ENCODE measurements at places on chromosomes 2 and 18.

GRCh38 chr18:47180765-47181164 is 4.6 kb upstream of the IER3IP1 start:
- no peak for DNase-seq
- H3K36me3 ChIP-seq = no peaks in the 10 kb centered on the region
- H3K4me3 ChIP-seq = no peak overlapping the region
- no peaks in the 10 kb centered on the region for H3K27me3 ChIP-seq

DNA sequence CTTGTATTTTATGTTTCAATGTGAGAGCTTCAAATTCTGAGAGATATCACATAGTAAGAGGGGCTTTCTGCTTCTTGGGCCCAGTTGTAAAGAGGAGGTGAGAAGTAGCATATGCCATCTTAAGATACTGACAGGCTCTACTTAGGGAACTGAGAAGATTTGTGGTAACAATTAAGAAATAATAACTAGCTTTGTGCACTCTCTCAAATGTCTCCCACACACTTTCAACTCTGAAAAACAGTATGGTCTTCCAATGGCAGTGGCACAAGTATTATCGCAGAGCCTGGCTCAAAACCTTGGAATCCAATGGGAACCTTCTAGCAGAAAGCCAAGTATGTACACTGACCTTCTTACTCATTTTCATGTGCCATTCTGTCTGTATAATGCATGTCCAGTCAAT is 80.3 kb upstream of the FAM237A start:
- H3K27me3 ChIP-seq = no peaks in the 10 kb centered on the region
- no peaks in the 10 kb centered on the region for H3K4me1 ChIP-seq
- DNase-seq = no peak

- no peaks in the 10 kb centered on the region for H3K36me3 ChIP-seq
- no peak for DNase-seq
- no peak overlapping the region for H3K4me3 ChIP-seq
- H3K27me3 ChIP-seq = no peaks in the 10 kb centered on the region
- H3K27ac ChIP-seq = no peak overlapping the region
- H3K4me1 ChIP-seq = no peaks in the 10 kb centered on the region
These were observed 40.7 kb downstream of the TCF7L1 start for GRCh38 chr2:85173909-85174308.

- no peaks in the 10 kb centered on the region for H3K36me3 ChIP-seq
- no peak overlapping the region for H3K4me3 ChIP-seq
- DNase-seq = no peak
These were observed 321.3 kb upstream of the TFPI start for GRCh38 chr2:187875261-187876141.

GRCh38 chr2:64587561-64587960 is 63.4 kb downstream of the AFTPH start:
- H3K4me1 ChIP-seq = no peaks in the 10 kb centered on the region
- no peak overlapping the region for H3K27ac ChIP-seq
- no peaks in the 10 kb centered on the region for H3K36me3 ChIP-seq
- no peak overlapping the region for H3K4me3 ChIP-seq
- no peak for DNase-seq

DNA sequence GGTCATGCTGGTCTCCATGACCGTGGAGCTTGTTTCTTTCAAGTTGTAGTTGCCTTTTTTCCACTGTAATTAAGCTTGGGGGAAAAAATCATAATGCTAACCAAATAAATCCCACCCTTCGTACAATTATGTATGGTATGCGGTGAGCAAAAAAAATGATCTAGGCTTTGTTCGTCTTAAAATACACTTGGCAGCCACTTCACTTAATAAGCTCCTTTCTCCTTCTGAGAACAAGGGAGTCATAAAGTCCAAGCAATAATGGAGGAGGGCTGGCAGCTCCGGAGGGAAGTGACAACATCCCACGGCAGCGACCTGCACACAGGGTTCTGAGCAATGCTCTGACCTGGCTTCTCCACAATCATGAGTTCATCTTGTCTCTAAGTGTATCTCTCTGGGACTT is 91.2 kb upstream of the KLHL29 start:
- no peak overlapping the region for H3K4me3 ChIP-seq
- no peaks in the 10 kb centered on the region for H3K4me1 ChIP-seq

DNA sequence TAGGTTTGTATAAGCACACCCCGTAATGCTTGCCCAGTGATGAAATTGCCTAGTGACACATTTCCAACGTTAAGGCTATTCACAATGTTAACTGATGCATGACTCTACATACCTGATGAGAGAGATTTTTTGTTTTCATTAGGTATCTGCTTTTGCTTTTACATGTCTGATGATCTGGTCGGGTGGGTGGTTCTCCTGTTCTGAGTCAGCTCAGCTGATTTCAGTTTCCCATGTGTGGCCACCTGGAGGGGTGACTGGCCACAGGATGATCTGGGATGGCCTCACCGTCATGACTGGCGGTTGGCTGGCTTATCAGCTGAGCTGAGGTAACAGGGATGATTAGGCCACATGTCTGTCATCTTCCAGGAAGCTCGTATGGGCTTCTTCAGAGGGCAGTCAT is 33.8 kb upstream of the ACYP2 start:
- H3K27me3 ChIP-seq = no peaks in the 10 kb centered on the region
- DNase-seq = no peak
- no peak overlapping the region for H3K27ac ChIP-seq
- no peaks in the 10 kb centered on the region for H3K36me3 ChIP-seq

DNA sequence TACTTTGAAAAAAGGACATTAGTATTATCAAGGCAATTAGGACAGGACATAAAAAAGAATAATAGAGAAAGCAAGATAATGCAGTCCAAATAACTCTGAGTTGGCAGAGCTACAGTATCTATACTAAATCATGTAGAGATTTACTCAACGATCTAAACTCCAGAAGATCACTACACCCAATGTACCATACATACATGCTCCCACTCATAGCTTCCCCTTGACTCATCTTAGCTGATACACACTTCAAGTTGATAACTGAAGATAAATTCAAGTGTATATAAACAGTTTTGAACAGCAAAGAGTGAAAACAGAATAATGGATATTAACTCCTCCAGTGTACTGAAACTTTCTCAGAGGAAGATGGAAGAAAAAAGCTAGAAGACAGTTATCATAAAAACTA is 78.5 kb downstream of the SESTD1 start:
- no peak overlapping the region for H3K4me3 ChIP-seq
- no peaks in the 10 kb centered on the region for H3K36me3 ChIP-seq
- no peaks in the 10 kb centered on the region for H3K27me3 ChIP-seq
- no peak overlapping the region for H3K27ac ChIP-seq
- no peaks in the 10 kb centered on the region for H3K4me1 ChIP-seq

DNA sequence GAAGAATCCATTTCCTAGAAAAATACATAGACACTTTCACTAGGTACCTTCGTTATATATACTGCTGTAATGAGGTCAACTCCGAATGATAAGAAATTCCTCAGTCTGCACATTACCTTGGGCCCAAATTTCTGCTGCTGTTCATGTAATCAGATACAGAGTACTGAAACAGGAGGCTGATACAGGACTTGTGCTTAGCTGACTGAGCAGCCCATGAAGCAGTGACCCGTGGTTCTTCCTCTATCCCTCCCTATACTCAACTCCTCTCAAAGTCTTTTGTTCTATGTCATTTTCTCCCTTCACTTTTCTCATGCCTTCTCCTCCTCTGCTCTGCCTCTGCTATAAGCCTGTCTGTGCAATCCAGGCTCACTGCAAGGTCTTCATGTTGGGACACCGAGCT is 57.5 kb upstream of the ST8SIA5 start:
- no peak overlapping the region for H3K27ac ChIP-seq
- peaks cover 7% of the 10 kb centered on the region for H3K4me1 ChIP-seq
- H3K27me3 ChIP-seq = no peaks in the 10 kb centered on the region
- H3K4me3 ChIP-seq = no peak overlapping the region

GRCh38 chr2:187362151-187362550 is 85.9 kb downstream of the CALCRL start:
- no peak for DNase-seq
- no peaks in the 10 kb centered on the region for H3K36me3 ChIP-seq

DNA sequence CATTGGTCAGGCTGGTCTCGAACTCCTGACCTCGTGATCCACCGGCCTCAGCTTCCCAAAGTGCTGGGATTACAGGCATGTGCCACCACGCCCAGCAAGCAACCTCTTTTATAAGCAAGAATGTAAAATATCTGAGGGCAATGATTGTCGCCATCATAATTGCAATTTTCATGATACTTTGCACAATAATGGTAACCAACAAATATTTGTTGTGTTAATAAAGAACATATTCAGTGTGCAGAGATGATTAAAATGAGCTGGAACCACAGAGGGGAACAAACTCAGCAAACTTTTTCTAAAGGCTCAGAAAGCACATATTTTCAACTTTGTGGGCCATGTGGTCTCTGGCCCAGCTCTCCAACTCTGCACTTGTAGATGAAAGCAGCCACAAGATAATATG is 115.2 kb upstream of the SIX2 start:
- H3K4me1 ChIP-seq = no peaks in the 10 kb centered on the region
- H3K36me3 ChIP-seq = no peaks in the 10 kb centered on the region
- no peak overlapping the region for H3K27ac ChIP-seq
- no peaks in the 10 kb centered on the region for H3K27me3 ChIP-seq
- no peak for DNase-seq

DNA sequence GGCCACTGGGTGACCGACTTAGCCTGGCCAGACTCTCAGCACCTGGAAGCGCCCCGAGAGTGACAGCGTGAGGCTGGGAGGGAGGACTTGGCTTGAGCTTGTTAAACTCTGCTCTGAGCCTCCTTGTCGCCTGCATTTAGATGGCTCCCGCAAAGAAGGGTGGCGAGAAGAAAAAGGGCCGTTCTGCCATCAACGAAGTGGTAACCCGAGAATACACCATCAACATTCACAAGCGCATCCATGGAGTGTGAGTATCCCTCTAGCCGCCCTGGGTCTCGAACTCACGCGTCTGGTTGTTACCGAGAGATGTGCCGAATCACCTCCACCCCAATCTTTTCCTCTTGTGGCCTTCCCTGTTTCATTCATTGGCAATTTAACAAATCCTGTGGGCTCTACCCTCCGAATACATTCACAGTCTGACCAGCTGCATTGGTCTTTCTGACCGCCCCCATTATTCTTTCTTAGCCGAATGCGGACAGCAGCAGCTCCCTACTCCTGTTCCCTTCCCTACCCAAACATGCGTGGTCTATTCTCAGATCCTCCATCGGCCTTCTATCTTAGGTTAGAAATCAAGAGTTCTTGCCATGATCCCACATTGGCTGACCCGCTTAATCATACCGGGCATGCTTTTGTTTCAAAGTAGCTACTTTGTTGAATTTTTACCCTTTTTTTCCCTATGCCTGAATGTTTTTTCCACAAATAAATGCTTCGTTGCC is 631 bp downstream of the RPL31 start:
- DNase-seq = no peak
- peak overlapping the region; percentile 73 for H3K4me3 ChIP-seq
- H3K27ac ChIP-seq = peak overlapping the region; percentile 81
- H3K36me3 ChIP-seq = peaks cover 5% of the 10 kb centered on the region

DNA sequence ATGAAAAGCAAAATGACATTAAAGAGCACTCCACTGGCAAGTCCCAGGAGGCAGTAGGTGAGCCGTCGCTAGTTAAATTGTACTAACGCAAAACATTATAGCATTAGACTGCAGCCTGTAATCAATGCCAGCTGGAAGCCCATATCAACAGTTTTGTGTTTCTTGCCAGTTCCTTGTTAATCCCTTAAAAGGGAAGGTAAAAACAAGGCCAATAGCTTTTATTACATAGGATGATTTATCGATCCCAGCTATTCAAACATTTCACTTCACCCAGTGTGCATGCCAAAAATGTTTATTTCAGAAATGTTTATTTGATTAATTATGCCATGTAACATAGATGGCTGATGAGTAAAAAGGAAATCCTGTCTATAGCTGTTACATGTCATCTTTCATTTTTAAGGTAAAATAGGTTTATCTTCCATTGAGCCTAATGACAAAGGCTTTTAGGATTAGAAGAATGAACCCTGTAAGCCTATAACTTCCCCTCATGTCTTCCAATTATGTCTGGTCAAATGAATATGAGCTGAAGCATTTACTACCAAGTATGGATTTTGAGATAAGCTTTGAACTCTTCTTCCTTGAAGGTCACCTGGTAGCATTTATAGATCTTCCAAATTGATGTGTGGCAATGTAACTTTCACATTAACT is 591.2 kb downstream of the RNF144A start:
- H3K4me1 ChIP-seq = no peaks in the 10 kb centered on the region
- no peaks in the 10 kb centered on the region for H3K27me3 ChIP-seq
- peak; percentile 8 for DNase-seq
- H3K4me3 ChIP-seq = no peak overlapping the region

- H3K4me1 ChIP-seq = no peaks in the 10 kb centered on the region
- no peaks in the 10 kb centered on the region for H3K27me3 ChIP-seq
- no peak overlapping the region for H3K4me3 ChIP-seq
- DNase-seq = no peak
These were observed 373.8 kb upstream of the RAB6C start for GRCh38 chr2:129605646-129606045.

DNA sequence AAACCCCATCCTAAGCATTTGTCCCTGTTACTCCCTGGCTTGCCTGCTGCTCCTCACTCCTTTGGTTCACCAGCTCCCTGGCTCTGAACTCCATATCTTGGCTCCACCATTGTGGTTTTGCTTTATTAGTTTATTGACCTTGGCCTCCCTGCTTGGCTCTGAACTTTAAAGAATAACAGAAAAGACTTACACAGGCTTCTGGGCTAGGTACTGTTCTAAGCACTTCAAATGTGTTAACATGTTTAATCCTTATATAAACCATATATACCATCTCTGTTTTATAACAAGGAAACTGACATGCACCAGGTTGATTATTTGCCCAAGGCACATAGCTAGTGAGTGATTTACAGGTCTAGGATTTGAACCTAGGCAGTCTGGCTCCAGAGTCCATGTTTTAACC is 149.7 kb upstream of the CAPN13 start:
- H3K4me3 ChIP-seq = no peak overlapping the region
- no peak overlapping the region for H3K27ac ChIP-seq
- peak; percentile 53 for DNase-seq
- no peaks in the 10 kb centered on the region for H3K4me1 ChIP-seq

- no peaks in the 10 kb centered on the region for H3K4me1 ChIP-seq
- H3K4me3 ChIP-seq = no peak overlapping the region
These were observed 11.8 kb upstream of the CBLN2 start for GRCh38 chr18:72555968-72556367.

- H3K27me3 ChIP-seq = no peaks in the 10 kb centered on the region
- no peaks in the 10 kb centered on the region for H3K36me3 ChIP-seq
- no peak for DNase-seq
- H3K4me1 ChIP-seq = no peaks in the 10 kb centered on the region
These were observed 675 bp downstream of the GEMIN6 start for GRCh38 chr2:38778687-38779082.

All from prostate gland (tissue), 2 donors.